ENCODE measurements at places on chromosomes 4 and X.

DNA sequence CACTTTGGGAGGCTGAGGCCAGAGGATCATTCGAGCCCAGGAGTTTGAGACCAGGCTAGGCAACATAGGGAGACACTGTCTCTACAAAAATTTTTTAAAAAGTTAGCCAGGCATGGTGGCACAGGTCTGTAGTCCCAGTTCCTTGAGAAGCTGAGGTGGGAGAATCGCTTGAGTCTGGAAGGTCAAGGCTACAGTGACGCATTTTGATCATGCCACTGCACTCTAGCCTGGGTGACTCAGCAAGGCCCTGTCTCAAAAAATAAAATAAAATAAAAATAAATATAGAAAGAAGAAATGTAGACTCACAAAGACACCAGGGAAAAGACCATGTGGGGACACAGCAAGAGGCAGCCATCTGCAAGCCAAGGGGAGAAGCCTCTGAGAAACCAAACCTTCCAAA, 42.3 kb upstream of the SLC7A3 start:
- DNase-seq = no peak

GRCh38 chrX:93598076-93598475, 75.3 kb downstream of the NAP1L3 start:
- no peak for DNase-seq

GRCh38 chr4:86155766-86156165, 204.1 kb downstream of the MAPK10 start:
- DNase-seq = no peak

DNA sequence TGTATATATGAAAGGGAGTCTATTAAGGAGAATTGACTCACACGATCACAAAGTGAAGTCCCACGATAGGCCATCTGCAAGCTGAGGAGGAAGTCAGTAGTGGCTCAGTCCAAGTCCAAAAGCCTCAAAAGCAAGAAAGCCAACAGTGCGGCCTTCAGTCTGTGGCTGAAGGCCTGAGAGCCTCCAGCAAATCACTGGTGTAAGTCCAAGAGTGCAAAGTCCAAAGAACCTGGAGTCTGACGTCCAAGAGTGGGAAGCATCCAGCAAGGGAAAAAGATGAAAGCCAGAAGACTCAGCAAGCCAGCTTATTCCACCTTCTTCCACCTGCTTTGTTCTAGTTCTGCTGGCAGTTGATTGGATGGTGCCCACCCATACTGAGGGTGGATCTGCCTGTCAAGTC, 104.1 kb downstream of the IL1RAPL2 start:
- DNase-seq = no peak

GRCh38 chrX:10166248-10166716, 9.5 kb downstream of the CLCN4 start:
- DNase-seq = no peak

DNA sequence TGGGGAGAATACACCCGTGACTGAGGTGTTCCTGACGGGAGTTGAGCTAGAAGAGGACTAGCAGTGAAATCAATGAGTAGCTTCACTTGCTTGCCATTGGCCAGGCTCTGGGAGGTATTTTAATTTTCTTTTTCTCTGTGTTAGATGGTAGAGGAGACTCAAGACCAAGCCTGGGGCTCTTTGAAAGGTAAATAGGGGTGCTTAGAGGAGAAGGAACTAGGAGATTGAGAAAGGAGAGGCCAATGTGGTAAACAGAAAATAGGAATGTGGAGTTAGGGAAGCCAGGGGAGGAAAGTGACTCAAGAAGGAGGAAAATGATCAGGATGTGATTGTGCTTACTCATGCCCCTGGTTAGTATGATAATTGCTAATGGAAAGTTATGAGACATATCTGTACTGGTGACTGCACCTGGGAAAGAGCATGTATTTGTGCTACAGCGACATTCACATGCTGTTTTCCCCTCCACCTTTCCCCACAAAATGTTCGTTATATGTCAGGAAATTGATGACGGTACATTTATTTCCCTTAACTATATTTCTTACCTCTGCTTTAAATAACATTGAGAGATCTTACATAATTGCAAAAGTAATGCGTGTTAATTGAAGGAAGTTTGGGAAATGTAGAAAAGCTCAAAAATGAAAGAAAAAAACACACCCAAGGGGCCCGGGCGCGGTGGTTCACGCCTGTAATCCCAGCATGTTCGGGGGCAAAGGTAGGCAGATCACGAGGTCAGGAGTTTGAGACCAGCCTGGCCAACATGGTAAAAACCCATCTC, 16.9 kb upstream of the LRBA start:
- DNase-seq = no peak

DNA sequence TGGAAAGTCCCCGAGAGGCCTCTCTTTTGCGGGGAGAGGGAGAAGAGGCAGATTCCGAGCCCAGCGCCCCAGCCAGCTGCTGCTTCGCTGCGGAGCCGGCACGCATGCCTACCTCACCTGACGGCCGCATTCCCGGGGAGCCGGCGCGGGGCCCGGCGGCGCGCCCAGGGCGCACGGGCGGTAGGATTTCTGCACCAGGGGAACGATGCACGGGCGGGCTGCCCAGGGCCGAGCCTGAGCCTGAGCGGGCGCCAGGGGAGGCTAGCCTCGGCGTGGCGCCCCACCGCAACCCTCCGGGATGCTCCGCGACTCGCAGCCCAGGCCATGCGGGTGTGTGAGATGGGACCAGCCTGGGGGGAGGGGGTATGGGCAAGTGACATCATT, 81.3 kb upstream of the SCML1 start:
- no peak for DNase-seq

GRCh38 chrX:13599491-13599890, 30.1 kb downstream of the EGFL6 start:
- no peak for DNase-seq

- no peak for DNase-seq
Measured at GRCh38 chr4:162891788-162892707, 274.6 kb downstream of the NAF1 start.

Data from coronary artery (tissue), 2 donors.